Non-pigmented ciliary epithelial cell (primary cell): ENCODE measurements at places on chromosomes 1 and 21.

- peak; percentile 60 for DNase-seq
These were observed 86.2 kb downstream of the SIK1 start for GRCh38 chr21:43340491-43341377.

DNA sequence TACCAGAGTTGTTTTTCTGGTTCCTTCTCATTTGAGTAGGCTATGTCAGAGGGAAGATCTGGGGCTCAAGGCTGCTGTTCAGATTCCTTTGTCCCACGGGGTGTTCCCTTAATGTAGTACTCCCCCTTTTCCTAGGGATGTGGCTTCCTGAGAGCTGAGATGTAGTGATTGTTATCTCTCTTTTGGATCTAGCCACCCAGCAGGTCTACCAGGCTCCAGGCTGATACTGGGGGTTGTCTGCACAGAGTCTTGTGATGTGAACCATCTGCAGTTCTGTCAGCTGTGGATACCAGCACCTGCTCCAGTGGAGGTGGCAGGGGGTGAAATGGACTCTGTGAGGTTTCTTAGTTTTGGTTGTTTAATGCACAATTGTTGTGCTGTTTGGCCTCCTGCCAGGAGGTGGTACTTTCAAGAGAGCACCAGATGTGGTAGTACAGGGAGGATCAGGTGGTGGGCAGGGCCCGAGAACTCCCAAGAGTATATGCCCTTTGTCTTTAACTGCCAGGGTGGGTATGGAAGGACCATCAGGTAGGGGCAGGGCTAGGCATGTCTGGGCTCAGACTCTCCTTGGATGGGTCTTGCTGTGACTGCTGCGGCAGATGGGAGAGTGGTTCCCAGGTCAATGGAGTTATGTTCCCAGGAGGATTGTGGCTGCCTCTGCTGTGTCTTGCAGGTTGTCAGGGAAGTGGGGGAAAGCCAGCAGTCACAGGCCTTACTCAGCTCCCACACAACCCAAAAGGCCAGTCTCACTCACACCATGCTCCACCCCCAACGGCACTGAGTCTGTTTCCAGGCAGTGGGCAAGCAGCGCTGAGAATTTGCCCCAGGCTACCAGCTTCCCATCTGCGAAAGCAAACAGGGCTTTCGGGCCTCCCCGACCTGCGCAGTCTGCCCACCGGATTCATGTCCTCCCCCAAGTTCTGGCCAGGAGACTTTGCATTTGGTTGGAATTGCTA is 64.2 kb downstream of the SERINC2 start:
- no peak for DNase-seq

GRCh38 chr1:232690285-232690935 is 60.5 kb upstream of the SIPA1L2 start:
- no peak for DNase-seq

DNA sequence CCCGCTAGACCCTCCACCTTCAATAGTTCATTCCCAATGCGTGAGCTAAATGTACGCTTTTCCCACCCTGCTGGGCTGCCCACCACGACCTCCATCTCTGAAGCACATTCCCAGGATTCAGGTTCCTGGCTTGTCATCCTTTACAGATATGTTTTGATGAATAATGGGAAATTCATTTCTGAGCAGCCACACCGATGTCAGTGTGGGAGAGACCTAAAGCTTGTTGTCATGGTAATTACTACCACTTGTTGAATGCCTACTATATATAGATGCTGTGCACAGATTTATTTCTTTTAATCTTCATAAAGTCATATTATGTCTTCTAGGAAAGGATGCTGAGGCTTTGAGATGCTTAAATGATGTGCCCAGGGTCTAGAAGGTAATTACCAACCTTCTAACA is 8.0 kb downstream of the RCSD1 start:
- DNase-seq, result no peak

DNA sequence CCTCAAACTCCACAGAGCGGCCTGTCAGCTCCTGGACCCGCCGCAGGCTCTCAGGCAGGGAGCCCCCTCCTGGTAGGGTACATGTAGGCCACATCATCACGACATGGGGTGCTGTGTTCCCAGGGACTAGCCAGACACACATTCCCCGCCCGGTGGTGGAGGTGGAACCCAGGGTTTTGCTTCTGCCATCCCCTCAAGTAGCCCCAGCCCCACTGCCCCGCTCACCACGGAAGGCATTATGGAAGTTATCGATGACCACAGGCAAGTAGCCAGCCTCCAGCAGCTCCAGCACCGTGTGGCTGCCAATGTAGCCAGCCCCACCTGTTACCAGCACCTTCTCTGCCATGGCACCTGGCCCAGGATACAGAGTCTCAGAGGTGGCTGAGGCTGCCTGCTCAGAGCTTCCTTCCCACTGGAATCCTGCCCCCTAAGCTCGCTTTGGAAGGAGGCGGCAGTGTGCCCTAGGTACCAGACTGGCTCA is 1.9 kb downstream of the GALE start:
- no peak for DNase-seq

GRCh38 chr21:33067043-33067442 is 2.9 kb upstream of the OLIG1 start:
- DNase-seq, result no peak

DNA sequence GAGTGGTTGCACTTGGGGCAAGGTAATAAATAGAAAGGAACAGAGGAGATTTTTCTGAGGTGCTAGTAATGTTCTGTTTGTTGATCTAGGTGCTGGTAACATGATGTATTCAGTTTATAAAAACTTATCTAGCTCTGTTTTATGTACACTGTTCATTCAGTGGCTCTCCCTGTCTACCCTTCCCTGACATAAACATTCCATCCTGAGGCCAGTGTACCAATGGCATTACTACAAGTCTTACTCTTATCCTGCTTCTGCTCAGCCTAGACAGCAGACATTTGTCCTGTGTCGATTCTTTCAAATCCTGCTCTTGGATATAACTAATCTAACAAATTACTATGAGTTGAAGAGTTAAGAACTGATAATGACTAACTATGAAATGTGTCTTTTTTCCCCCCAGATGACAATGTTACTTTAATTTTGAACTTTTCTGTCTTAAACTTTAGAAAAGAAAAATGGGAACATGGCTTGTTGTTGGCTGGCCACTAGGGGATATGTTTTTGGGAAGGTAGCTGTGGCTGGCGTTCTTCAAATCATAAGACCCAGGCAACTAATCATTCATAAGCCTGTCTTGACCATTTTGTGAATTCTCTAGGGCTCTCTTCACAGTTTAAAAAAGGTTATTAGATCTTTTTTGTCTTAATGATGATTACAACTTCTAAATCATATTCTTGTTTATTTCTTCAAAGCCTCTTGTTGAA is 390.9 kb downstream of the PBX1 start:
- no peak for DNase-seq

- DNase-seq, result no peak
These were observed 34.8 kb downstream of the CD34 start for GRCh38 chr1:207876131-207876530.

- no peak for DNase-seq
These were observed 124.0 kb downstream of the SYT2 start for GRCh38 chr1:202586018-202586821.

- no peak for DNase-seq
These were observed 269.3 kb upstream of the LYPLAL1 start for GRCh38 chr1:218904416-218904815.

DNA sequence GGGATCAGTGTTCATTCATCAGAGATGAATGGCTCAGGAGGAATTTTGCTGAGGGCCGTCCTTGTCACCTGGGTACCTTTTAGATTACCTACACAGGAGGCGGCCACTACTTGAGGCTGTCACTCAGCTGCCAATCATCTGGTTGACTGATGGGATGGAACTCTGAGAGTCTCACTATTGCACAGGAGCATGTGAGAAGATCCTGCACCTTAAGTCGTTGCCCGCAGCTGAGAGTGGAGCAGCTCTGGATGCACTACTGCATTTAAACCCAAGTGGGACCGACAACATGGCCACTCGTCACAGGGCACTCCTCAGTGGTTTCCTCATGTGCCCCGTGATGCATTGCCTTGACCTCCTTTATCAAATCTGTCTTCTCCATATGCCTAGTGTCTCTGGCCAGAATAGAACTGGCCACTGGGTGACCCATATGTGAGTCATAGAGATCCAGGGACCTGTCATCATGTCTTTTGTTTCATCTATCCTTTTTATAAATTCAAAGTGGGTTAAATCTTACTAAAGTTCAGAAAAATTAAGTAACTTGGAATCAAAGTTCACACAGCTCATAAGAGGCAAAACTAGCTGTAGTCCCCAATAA is 165.5 kb downstream of the ZSCAN20 start:
- no peak for DNase-seq

GRCh38 chr1:228106800-228107054 is 2.4 kb downstream of the MRPL55 start:
- DNase-seq, result no peak

- no peak for DNase-seq
These were observed 1.1 kb upstream of the C2CD2 start for GRCh38 chr21:41954654-41955499.

- no peak for DNase-seq
These were observed 31.3 kb downstream of the SLC30A1 start for GRCh38 chr1:211547710-211548109.

- DNase-seq, result no peak
These were observed 34.7 kb downstream of the VPS26C start for GRCh38 chr21:37232274-37233018.

DNA sequence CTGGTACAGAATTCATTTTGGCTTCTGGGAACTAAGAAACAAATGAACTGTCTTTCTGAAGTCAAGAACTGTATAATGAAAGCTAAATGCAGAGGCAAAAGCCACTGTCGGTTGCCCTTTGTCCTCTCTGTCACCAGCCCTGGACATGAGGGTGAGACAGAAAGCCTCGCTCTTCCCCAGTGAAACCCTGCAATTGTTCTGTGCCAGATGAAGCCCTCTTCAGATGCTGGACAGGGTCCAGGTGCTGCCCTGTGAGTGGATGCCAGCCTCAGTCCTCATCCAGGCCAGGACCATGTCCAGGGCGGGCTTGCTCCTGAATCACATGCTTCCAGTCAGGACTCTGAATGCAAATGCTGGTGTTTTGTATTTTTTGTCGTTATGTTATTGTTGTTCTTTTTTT is 138.7 kb downstream of the RUNX1 start:
- no peak for DNase-seq

- DNase-seq, result peak; percentile 14
These were observed at the start of gene TNFRSF9 for GRCh38 chr1:7940745-7941436. Gene TNFRSF9 (minus strand): TSS chr1:7940839. CDS start chr1:7939994, 845 bp downstream.

- DNase-seq, result no peak
These were observed 5.2 kb upstream of the FTCD start for GRCh38 chr21:46160657-46160906.

GRCh38 chr1:212236664-212237220 is 48.5 kb upstream of the PPP2R5A start:
- no peak for DNase-seq

- DNase-seq, result no peak
These were observed 29.1 kb upstream of the GRHL3 start for GRCh38 chr1:24289937-24290595.

DNA sequence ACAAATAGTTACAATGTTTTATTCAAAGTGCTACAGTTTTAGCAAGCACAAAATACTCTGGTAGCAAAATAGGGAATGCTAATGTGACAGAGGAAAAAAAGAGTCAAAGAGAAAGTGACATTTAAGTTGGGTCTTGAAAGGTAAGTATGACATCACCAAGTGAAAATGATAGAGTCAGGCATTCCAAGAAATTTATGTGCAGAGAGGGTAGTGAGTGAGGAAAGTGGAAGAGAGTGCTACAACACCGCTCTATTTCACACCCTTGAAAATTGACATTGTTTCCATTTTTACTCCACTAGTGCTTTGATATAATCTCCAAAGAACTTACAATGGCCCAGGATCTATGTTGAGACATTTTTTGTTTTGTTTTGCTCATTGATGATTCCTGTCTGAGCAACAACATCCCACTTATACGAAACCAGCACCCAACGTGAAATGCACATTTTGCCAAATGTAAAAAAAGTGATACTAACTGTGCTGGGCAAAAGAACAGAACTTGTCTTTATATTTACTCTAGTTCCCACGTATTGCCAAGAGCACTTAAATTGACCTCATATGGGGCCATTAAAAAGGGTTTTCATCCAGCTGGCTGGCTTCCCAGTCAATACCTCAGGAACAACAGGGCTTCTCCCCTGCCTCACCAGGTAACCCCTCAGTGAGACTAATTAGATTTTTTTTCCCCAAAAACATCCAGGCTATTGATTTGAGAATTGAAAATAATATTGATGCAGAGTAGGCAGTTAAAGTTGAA is 206.3 kb upstream of the NR5A2 start:
- DNase-seq, result no peak

DNA sequence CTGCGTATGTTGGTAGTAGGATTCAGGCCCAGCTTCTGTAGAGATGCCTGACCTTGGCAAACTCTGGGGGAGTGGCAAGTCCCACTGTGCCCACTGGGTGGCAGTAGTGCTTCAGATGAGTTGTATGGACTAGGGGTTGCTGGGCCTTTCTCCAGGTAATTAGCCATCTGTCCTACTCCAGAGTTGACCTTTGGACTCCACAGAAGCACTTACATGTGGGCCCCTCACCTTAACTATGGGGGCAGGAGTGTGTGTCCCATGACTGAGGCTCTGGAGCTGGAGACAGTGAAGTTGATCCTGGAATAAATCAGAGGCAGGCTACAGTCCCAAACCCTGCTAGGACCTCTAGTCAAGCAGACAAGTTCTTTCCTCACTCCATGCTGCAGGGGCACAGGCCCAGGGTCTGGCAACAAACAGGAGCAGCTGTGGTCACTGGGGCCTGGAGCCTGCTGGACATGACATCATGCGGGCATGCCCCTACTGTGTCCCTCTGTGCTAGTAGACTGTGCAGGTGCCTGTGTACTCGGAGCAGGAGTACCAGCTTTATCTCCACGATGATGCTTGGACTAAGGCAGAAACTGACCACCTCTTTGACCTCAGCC is 4.6 kb downstream of the DMAP1 start:
- no peak for DNase-seq

DNA sequence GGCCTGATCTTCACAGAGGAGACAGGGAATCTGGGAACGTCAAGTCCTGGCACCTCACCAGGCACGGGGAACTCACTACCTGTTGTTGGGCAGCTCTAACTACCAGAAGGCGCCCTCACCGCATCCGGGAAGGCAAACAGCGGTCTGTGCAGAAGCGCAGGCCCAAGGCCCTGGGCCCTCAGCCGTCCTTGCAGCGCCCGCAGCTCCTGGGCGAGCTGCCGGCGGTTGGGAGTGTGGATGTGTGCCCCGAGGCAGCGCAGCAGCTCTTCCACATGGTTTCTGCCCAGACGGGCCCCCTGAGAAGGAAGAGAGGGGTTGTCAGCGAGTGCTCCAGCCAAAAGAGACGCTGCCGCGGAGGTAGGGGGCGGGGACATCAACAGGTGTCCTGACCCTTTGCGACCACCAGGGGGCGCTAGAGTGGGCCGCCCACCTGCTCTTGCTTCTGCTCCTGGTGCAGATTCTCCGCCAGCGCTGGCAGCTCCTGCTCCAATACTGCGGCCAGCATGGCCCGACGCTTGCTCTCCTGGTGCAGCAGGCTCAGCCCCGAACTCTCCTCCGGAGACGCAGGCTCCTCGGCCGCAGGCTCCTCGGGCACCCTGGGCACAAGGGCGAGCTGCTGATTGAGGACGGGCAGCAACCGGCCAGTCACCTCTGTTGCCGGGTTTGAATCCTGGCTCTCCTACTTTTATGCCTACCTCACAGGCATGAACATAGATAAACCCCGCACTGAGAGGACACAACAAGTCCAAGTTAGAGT is 9.3 kb downstream of the MAP3K6 start:
- DNase-seq, result no peak

DNA sequence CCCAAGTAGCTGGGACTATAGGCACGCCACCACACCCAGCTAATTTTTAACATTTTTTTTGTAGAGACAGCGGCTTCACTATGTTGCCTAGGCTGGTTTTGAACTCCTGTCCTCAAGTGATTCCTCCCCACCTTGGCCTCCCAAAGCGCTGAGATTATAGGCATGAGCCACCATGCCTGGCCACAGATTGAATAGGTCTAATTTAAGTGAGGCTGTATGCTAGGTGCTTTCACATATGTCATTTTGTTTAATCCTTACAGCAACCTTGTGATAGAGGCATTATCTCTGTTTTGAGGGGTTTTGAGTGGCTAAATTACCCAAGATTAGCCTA is 7.2 kb downstream of the INTS3 start:
- DNase-seq, result no peak
